ENCODE measurements at places on chromosomes 2 and 18.

- DNase-seq, result no peak
These were observed 130.9 kb downstream of the ANTXR1 start for GRCh38 chr2:69143748-69144360.

GRCh38 chr18:23963443-23964165, 51.0 kb upstream of the TTC39C start:
- DNase-seq, result no peak

- DNase-seq, result no peak
These were observed 515.2 kb downstream of the RNF144A start for GRCh38 chr2:7432436-7432835.

DNA sequence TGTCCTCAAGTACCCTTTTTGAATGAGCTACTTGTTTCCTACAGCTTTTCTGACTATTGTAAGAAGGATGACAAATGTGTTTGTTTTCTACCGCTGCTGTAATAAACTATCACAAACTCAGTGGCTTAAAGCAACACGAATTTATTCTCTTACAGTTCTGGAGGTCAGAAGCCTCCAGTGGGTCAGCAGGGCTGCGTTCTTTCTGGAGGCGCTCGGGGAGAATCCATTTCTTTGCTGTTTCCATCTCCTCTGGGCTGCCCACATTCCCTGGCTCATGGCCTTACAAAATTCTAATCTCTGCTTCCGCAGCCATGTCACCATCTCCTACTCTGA, 128.5 kb downstream of the SPP2 start:
- no peak for DNase-seq

- no peak for DNase-seq
These were observed 81.8 kb downstream of the INPP5D start for GRCh38 chr2:233141901-233142300.

Measured in stimulated activated CD4-positive, alpha-beta T cell treated with anti-CD3 and anti-CD28 coated beads, Interleukin-1b, Interleukin-23, amount 100 ng/mL, for 1 hour (primary cell).